H1 (cell line): ENCODE measurements at places on chromosomes 5 and 9.

GRCh38 chr5:14552017-14552416 is 29.6 kb upstream of the OTULINL start:
- no peak for DNase-seq

DNA sequence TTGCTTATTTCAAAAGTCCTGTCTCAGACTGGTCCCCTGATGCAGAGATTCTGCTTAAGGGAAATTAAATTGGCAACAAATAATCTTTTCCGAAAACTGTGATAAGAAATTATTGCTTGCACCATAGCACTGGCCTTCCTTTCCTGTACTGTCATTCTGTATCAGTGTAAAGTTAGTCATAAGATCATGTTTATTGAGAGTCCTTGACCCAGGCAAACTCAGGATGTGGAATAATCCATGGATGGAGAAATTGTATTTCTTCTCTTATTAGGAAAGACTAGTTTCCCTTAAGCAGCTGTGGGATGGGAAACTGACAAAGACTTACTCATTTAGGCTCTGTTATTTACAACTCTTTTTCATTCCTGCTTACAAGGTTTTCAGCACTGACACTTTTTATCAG is 83.0 kb upstream of the RANBP6 start:
- no peak for DNase-seq

DNA sequence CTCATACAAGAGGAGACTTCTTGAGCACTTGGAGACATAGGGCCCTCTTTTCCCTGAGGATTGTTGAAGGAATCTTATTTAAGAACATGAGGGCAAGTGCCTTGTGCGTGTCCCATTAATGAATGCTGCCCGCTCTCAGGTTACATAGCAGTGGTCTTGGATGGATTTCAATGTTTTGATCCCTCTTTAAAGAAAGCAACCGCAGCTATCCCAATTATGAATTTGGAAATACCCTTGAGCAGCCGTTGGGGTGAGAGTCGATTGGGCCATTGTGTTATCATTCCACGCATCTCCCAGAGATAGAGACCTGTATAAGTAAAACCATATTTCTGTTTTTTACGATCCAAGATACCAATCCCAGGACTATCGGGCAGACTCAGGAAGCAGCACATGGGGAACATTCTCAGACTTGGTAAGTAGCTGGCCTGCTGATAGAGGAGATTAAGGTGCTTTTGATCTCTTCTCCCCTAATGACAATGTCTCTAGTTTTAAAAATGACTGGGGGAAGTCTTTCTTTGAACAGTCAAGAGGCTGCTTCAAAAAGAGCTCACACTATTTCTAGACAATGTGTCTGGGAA is 145.3 kb downstream of the MACROH2A1 start:
- DNase-seq, result no peak

- no peak for DNase-seq
Measured at GRCh38 chr5:143536364-143536763, 132.9 kb upstream of the NR3C1 start.

DNA sequence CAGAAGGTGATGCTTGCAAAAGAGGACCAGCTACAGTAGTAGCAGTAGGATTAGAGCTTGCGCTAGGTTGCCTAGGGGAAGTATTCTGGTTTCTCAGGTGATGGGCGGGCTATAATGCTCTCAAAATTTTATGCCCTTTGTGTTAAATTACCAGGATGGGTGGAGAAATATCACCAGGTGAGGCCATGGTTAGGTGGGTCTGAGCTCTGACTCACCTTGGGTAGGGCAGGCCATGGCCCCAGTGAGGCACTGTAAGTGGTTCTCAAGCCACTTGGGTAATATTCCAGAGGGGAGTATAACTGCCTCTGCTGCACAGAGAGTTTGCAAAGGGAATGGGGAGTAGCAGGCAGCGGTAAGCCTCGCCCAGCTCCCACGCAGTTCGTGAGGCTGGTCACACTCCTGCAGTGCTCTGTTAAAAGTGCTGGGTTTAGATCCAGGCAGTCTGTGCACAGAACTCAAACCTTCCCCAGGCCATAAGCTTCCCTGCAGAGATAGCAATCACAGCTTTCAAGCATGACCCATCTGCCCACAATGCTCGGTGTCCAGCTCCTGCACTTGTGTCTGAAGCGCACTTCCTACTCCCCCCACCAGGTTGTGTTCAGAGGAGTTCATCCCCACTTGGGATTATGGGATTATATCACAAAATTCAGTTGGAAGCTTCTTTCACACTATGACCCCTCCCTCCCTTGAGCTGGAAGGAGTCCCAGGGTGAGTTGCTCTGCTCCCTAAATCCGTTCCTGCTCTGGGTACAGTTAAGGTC is 575.0 kb downstream of the CHSY3 start:
- no peak for DNase-seq

DNA sequence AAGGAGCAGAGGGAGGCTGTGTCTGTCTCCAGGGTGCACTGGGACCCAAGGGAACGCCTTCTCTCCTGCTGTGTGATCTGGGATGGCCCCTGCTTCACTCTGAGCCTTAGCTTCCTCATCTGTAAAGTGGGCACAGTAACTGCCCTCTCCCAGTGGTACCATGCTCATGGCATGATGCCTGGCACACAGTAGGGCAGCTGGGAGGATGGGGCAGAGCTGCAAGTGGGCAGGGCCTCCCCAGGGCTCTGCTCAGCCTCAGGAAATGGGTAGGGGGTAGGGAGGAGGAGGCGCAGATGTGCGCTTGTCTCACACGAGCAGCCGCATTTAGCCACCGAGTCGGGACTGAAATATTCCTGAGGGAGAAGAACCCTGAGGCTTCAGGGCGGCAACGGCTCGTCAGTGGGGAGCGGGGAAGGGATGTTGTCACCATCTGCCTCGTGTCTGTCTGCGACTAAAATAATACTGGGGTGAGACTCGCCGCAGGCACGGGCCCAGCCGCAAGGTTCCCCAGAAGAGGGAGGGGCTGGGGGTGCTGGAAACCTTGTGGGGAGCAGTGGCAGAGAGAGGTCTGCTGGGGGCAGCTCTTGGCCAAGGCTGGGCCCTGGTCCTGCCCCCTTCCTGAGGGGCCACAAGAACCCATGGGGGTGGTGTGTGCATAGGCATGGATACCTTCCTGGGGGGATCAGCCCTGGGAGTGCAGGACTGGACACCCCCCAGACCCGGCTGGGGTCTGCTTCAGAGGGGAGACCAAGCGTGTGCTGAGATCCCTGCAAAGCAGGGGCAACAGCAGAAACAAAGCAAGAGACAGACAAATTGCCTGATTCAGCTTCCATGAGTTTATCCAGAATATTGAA is 55.2 kb upstream of the PSD2 start:
- DNase-seq, result no peak
